ENCODE measurements at places on chromosomes 4 and X.

GRCh38 chr4:75686346-75686745 is 13.1 kb upstream of the G3BP2 start:
- no peak for DNase-seq

DNA sequence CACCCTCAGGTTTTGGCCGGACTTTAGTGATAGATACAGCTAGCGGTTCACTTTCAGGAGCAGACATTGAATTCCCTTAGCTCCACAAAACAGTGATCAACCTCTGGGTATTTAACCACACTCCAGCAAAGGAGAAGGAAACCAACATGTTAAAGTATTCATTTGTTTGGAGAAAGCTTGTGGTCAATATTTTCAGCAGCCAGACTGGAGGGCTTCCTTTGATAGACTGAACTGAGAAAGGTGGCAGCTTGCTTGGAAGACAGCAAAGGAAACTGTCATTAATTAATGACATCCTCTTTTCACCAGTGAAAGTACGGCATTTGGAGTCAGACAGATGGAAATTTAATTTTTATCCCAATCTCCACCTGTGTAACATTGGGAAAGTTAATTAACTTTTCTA is 289.1 kb upstream of the CLNK start:
- DNase-seq: no peak

GRCh38 chr4:86096373-86096772 is 263.5 kb downstream of the MAPK10 start:
- no peak for DNase-seq

DNA sequence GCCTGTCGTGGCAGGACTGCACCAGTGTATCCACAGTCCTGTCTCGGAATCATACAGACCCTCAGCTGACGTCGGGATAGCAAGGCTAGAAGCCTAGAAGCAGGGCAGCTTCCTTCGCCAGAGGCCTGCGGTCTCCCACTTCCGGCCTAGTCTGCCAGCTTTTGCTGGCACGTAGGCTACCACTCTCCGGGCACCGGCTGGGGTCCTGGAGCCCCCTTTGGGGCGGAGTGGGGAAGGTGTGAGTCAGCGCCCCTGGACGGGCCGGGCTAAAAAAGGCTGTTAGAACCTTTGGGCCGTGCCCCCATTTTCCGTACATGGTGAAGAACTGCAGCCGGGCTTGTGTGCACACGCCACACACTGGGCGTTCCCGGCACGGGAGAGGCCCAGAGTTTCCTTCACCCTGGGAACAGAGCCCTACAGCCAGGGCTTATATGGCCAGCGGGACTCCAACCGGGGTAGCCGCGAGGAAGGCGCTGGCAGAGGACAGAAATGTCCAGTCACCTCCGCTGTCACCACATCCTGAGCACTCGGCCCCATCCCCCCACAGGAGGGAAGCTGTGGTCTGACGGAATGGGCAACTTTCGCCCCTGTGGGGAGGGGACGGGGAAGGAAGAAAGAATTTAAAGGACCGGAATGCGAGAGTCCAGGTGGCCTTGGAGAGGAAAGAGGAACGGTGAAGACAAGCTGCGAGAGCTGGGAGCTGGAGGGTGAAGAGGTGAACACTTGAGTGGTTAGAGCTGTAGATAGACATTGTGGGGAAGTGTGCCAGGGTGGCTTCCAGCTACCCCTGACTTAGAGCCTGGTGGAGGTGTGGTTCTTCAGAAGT is 4.6 kb downstream of the MAGIX start:
- DNase-seq: no peak

- no peak for DNase-seq
These were observed 75.6 kb downstream of the PRSS12 start for GRCh38 chr4:118277243-118277642.

GRCh38 chr4:118972167-118972566 is 83.5 kb downstream of the SYNPO2 start:
- no peak for DNase-seq

DNA sequence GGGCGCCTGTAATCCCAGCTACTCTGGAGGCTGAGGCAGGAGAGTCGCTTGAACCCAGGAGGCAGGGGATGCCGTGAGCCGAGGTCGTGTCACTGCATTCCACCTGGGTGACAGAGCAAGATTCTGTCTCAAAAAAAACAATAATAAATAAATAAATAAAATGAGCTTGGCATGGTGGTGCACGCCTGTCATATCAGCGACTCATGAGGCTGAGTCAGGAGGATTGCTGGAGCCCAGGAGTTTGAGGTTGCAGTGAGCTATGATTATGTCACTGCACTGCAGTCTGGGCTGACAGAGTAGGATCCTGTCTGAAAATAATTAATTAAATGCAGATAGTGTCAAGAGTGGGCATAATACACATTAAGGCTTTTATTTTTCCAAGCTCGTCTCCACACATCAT is 77.5 kb downstream of the DHRSX start:
- DNase-seq: no peak

GRCh38 chr4:95889662-95890061 is 49.8 kb downstream of the PDHA2 start:
- no peak for DNase-seq

DNA sequence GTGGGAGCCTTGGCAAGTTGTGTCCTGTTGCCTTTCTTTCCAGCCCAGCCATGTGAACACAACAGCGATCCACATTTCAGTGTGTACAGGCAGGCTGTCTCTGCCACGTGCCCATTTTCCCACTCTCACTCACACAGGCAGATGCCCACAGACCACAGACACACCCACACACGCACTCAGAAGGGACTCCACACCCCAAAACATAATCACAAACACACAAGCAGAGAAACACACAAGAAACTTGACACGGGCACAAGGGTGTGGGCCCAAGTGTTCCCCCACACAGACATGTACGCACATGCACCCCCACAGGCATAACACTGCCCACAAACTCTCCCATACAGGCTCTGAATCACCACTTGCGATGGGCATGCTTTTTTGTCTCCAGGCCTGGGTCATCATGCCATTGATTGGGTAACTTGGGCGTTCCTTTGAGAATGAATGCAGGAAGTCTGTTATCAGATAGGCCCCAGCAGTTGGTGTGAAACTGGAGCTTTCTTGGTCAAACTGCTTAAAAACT is 84.3 kb downstream of the NBDY start:
- DNase-seq: no peak

GRCh38 chrX:5632061-5632614 is 596.5 kb downstream of the NLGN4X start:
- no peak for DNase-seq

GRCh38 chr4:172786039-172786792 is 382.4 kb upstream of the GALNT7 start:
- no peak for DNase-seq

- no peak for DNase-seq
These were observed 61.1 kb downstream of the IQCM start for GRCh38 chr4:149754526-149754925.

DNA sequence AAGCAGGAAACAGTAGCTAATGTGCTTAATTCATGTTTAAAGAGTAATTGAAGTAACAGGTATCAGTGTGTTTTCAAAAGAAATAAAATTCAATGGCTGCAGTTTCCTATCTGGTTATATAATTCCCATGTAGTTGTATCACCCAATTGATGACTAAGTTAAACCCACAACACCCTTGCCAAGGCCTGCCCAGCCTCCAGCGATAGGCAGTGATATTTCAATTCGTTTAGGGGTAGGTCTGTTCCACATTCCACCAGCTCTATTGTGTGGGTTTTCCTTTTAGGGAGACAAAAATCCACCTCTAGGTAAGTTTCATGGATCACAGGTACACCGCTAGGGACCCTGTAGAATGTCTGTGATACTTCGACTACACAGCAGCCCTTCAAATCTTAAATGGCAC is 24.7 kb upstream of the MXRA5 start:
- no peak for DNase-seq

GRCh38 chr4:183286590-183287308 is 33.3 kb downstream of the CLDN22 start:
- no peak for DNase-seq

GRCh38 chr4:105624530-105624929 is 72.1 kb downstream of the ARHGEF38 start:
- DNase-seq: no peak

DNA sequence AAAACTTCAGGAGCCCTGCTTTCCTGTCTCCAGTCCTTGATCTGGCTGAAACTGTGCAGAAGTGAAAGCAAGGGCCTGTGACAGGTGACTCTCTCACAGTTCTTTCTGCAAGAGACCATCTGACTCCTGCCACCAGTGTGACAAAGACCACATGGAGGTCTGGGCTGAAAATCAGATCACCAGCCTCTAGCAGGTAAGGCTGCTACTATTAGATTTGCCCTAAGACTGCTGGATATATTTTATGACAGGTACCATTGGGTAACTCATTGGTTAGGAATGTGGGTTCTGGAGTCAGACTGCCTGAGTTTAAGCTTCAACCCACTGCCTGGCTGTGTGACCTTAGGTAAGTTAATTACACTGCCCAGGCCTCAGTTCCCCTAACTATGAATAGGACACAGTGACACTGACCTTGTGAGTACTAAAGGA is 163.3 kb upstream of the SLC7A11 start:
- DNase-seq: no peak

- DNase-seq: no peak
These were observed 104.0 kb downstream of the CPZ start for GRCh38 chr4:8696369-8697127.

GRCh38 chrX:96721354-96721753 is 36.7 kb downstream of the DIAPH2 start:
- DNase-seq: no peak

DNA sequence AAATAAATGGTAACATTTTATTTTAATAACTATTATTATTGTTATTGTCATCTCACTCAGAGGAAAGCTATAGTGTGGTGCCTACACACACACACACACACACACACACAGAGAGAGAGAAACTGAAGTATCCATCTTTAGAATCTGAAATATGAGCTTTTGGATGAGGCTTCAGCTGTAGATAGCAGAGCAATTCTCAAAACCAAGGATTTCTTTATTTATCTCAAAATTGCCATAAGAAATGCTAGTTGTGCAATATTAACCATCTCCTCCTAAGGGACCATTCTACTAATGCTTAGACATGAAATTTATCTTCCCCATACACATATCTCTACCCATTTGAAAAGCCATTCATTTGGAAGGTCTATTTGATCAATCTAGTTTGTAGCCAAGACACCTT is 50.1 kb upstream of the SGMS2 start:
- DNase-seq: no peak

DNA sequence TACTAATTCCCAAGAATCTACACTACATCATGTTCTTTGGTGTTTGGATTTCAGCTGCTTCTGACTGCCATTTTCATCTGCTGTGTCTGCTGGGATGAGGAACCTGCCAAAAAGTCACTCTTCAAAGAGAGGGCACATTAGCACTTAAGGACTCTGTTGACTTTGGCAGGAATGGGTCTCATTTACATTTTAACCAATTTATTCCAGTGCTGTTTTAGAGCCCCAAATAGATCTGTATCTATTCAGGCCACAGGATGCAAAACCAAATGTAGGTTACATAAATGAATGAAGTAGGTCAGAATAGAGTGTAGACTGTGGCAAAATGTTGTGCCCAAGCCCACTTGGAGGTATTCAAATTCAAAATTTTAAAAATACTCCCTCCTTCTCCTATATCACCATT is 14.4 kb downstream of the TXK start:
- DNase-seq: no peak

DNA sequence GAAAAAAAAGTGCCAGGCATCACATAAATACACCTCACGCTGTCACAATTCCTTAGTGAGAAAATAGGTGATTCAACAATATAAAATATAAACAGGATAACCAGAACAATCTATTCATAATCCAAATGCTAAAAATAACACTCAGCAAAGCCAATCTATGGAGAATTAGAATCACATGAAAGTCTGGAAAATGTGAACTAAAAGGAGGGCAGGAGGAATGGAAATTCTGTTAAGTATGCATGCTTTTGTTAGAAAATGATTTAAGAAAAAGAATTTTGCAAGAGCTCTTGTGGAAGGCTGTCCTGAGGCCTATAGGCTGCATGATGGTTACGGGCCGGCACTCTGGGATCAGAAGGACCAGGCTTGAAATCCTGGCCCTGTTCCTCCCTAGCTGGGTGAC is 70.6 kb upstream of the PROM1 start:
- DNase-seq: no peak

- no peak for DNase-seq
These were observed 173.9 kb downstream of the COL25A1 start for GRCh38 chr4:109128589-109128988.

GRCh38 chr4:86302251-86302650 is 57.6 kb downstream of the MAPK10 start:
- DNase-seq: peak; percentile 44

GRCh38 chr4:105193536-105193935 is 46.9 kb downstream of the TET2 start:
- no peak for DNase-seq

DNA sequence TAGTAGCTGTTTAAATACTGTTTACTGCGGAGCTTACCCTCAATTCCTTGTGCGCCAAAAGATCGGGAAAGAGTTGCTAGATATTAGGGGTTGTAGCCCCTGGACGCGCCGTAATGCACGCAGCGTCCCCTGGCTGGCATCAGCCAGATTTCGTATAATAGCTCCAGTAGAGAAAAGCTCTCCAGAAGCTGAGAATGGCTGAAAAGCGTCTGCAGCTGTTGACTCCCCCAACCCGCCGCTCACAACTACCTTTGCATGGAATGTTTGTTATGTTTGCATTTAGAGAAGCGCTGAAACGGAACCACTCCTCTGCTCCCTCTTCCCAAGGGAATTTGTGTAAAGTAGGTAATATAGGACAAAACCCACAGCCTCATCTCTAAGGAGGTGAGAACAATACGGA is 3.7 kb downstream of the DOCK11 start:
- no peak for DNase-seq

- no peak for DNase-seq
These were observed 395.2 kb downstream of the MID1IP1 start for GRCh38 chrX:39196192-39197102.

DNA sequence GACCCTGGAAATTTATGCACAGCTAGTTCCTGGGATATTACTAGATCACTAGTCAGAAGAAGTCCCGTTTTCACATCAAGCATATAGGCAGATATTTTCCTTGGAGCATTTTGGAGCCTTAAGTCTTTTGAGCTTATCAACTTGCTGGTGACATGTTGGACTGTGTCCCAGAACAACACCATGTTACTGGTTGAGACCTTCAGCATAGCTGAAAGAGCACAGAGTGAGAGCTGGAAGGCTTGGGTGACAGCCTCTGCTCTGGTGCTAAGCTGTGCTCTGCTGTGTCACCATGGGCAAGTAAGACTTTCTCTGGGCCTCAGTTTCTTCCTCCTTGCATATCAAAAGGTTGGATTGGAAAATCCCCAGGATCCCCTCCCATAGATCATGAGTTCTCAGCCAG is 116.6 kb upstream of the FRMPD4 start:
- no peak for DNase-seq

- DNase-seq: peak; percentile 9
These were observed 21.7 kb downstream of the PDLIM3 start for GRCh38 chr4:185513489-185514181.

- DNase-seq: no peak
These were observed 72.6 kb downstream of the ANAPC4 start for GRCh38 chr4:25449688-25450087.

- no peak for DNase-seq
These were observed 344 bp downstream of the TMPRSS11D start for GRCh38 chr4:67883458-67883857.

- no peak for DNase-seq
These were observed 123.3 kb downstream of the ZNF518B start for GRCh38 chr4:10333942-10334341.
